ENCODE measurements at places on chromosomes 13 and 19. TPM values are rescaled to one million over a fixed set of nuclear protein-coding genes. Genes with fewer than 3 reads are reported as not detected.

The ZNF160 gene
- polyA plus RNA-seq, result 4.2 TPM

The CEACAM21 gene
- polyA plus RNA-seq, result 11.9 TPM

The CRX gene
- not detected for polyA plus RNA-seq

The RPL21 gene
- polyA plus RNA-seq, result 1,833 TPM

The GPR12 gene
- polyA plus RNA-seq, result not detected

The PCDH9 gene
- polyA plus RNA-seq, result under 0.01 TPM

The ERICH6B gene
- polyA plus RNA-seq, result not detected

The ZNF154 gene
- polyA plus RNA-seq, result 3.5 TPM

The KIR2DL4 gene
- 0.45 TPM for polyA plus RNA-seq

The DACH1 gene
- 1.6 TPM for polyA plus RNA-seq

The CYP2A6 gene
- not detected for polyA plus RNA-seq

The CDADC1 gene
- 2.4 TPM for polyA plus RNA-seq

The CCNA1 gene
- polyA plus RNA-seq, result not detected

The C19orf73 gene
- polyA plus RNA-seq, result 5.1 TPM

The TPT1 gene
- polyA plus RNA-seq, result 14,118 TPM

The KMT5C gene
- polyA plus RNA-seq, result 14.8 TPM

The KIR2DL1 gene
- not detected for polyA plus RNA-seq

The CKM gene
- 5.8 TPM for polyA plus RNA-seq

The MBD3L3 gene
- not detected for polyA plus RNA-seq

The LDLR gene
- polyA plus RNA-seq, result 76.0 TPM

The OR10H4 gene
- polyA plus RNA-seq, result not detected

The ZNF560 gene
- polyA plus RNA-seq, result not detected

The NMRK2 gene
- 0.19 TPM for polyA plus RNA-seq

The CGB1 gene
- polyA plus RNA-seq, result not detected

The FCAR gene
- polyA plus RNA-seq, result not detected

The LMO7 gene
- polyA plus RNA-seq, result 66.4 TPM

The IQCN gene
- polyA plus RNA-seq, result 3.4 TPM

The SCGB2B2 gene
- 0.71 TPM for polyA plus RNA-seq

The TRPC4 gene
- polyA plus RNA-seq, result 1.2 TPM

The TLE2 gene
- polyA plus RNA-seq, result 14.4 TPM

The CFD gene
- polyA plus RNA-seq, result 329 TPM

The ZNF534 gene
- not detected for polyA plus RNA-seq

The ZNF223 gene
- 3.1 TPM for polyA plus RNA-seq

The SHISA7 gene
- polyA plus RNA-seq, result not detected

The CEACAM8 gene
- not detected for polyA plus RNA-seq

The OVOL3 gene
- polyA plus RNA-seq, result not detected

The CGB5 gene
- polyA plus RNA-seq, result not detected

The OR10H1 gene
- not detected for polyA plus RNA-seq

The SKA3 gene
- 2.5 TPM for polyA plus RNA-seq

The IGFL1 gene
- not detected for polyA plus RNA-seq
